Prostate gland (tissue), 2 donors: ENCODE measurements at places on chromosomes 2 and 18. TPM values are rescaled to one million over a fixed set of nuclear protein-coding genes. Genes with fewer than 3 reads are reported as not detected.

- no peak for DNase-seq
- H3K36me3 ChIP-seq: no peaks in the 10 kb centered on the region
- H3K27ac ChIP-seq: no peak overlapping the region
- H3K4me1 ChIP-seq: no peaks in the 10 kb centered on the region
- H3K4me3 ChIP-seq: no peak overlapping the region
- H3K27me3 ChIP-seq: no peaks in the 10 kb centered on the region
Observed at GRCh38 chr2:45782986-45783385, 131.5 kb downstream of the PRKCE start.

GRCh38 chr18:26378701-26379100, 152.5 kb downstream of the TAF4B start:
- no peak overlapping the region for H3K27ac ChIP-seq
- no peak overlapping the region for H3K4me3 ChIP-seq
- H3K4me1 ChIP-seq: no peaks in the 10 kb centered on the region
- H3K36me3 ChIP-seq: no peaks in the 10 kb centered on the region
- no peak for DNase-seq
- H3K27me3 ChIP-seq: no peaks in the 10 kb centered on the region

DNA sequence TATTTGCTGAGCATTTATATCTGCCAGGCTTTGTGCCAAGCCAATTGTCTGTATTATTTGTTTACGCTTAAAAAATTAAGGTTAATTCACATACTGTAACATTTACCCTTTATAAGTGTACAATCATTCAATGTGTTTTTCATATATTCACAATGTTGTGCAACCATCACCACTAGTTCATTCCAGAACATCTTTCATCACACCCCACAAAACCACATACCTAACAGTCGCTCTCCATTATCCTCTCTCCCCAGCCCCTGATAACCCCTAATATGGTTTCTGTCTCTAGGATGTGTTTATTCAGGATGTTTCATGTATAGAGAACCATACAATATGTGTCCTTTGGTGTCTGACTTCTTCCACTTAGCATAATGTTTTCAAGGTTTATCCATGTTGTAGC, 234.1 kb downstream of the INSIG2 start:
- no peak for DNase-seq
- H3K27ac ChIP-seq: no peak overlapping the region
- no peak overlapping the region for H3K4me3 ChIP-seq
- H3K27me3 ChIP-seq: no peaks in the 10 kb centered on the region
- no peaks in the 10 kb centered on the region for H3K36me3 ChIP-seq

- H3K4me3 ChIP-seq: no peak overlapping the region
- H3K4me1 ChIP-seq: no peaks in the 10 kb centered on the region
- no peaks in the 10 kb centered on the region for H3K36me3 ChIP-seq
- H3K27me3 ChIP-seq: no peaks in the 10 kb centered on the region
Observed at GRCh38 chr18:9685615-9685890, 22.5 kb upstream of the RAB31 start.

GRCh38 chr2:72887032-72887739, at the start of gene SPR:
Gene SPR, plus strand, starts transcription at chr2:72887408. Its CDS starts 25 bp downstream, at chr2:72887433.
- DNase-seq: peak; percentile 74
- H3K27me3 ChIP-seq: no peaks in the 10 kb centered on the region
- peak within 1 kb of the TSS; percentile 94 for H3K27ac ChIP-seq
- no peaks in the 10 kb centered on the region for H3K36me3 ChIP-seq
- peak within 1 kb of the TSS; percentile 75 for H3K4me3 ChIP-seq

GRCh38 chr2:175175896-175176295, 5.6 kb downstream of the ATP5MC3 start:
- H3K4me1 ChIP-seq: no peaks in the 10 kb centered on the region
- H3K36me3 ChIP-seq: no peaks in the 10 kb centered on the region
- no peak for DNase-seq
- H3K4me3 ChIP-seq: no peak overlapping the region
- no peak overlapping the region for H3K27ac ChIP-seq

DNA sequence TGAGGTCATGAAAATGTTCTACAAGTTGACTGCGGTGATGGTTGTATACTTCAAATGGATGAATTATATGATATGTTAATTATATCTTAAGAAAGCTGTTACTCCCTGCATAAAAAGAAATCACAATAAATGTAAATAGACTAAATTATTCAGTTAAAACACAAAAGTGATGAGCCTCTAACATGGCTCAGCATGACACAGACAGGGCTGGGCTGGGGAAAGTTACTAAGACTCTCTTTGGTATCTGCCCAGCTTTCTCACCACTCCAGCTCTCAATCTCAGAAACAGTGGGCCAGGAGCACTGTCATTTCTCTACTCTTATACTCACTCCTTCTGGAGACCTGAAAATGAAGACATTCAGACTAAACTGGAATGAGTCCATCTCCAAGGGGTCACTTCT, 3.5 kb downstream of the CYP27C1 start:
- no peaks in the 10 kb centered on the region for H3K36me3 ChIP-seq
- peaks cover 17% of the 10 kb centered on the region for H3K27me3 ChIP-seq
- H3K4me3 ChIP-seq: no peak overlapping the region
- no peak overlapping the region for H3K27ac ChIP-seq
- no peak for DNase-seq
- H3K4me1 ChIP-seq: peaks cover 13% of the 10 kb centered on the region

DNA sequence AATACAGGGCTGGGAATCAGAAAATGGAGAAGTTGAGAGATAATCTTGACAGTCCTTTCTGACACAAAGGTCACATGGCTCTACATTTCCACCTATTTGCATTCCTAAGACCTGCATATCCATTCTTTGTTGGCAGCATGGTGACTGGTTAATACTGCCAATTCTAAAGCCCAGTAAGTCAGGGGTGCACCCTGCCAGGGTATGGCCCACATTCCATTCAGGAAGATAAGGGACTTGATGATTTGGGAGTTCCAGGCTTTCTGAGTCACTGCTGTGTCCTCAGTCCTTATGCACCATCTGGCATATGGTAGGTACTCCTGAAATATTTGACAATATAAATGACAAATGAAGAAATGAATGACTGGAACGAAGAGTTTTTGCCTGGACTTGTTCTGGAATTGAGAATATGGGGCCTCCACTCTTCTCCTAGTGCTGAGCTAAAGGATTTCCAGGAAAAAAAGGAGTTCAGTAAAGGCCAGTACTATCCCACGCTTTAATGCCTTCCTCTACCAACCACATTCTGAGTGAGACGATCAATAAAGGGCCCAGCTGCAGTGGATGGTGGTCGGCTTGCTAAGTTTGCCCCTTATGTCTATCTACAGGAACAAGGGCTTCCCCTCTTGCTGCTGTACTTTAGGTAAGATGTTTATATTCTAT, 31.7 kb upstream of the EIF2AK3 start:
- H3K4me3 ChIP-seq: no peak overlapping the region
- peak overlapping the region; percentile 37 for H3K27ac ChIP-seq
- H3K36me3 ChIP-seq: no peaks in the 10 kb centered on the region
- no peaks in the 10 kb centered on the region for H3K27me3 ChIP-seq

- no peak for DNase-seq
- H3K4me3 ChIP-seq: no peak overlapping the region
- no peaks in the 10 kb centered on the region for H3K4me1 ChIP-seq
Observed at GRCh38 chr2:128241896-128242295, 76.8 kb downstream of the HS6ST1 start.

- H3K4me3 ChIP-seq: no peak overlapping the region
- H3K36me3 ChIP-seq: no peaks in the 10 kb centered on the region
- H3K4me1 ChIP-seq: no peaks in the 10 kb centered on the region
- DNase-seq: peak; percentile 52
Observed at GRCh38 chr2:113283704-113284284, 5.1 kb upstream of the PAX8 start.

- no peaks in the 10 kb centered on the region for H3K27me3 ChIP-seq
- no peak for DNase-seq
- H3K36me3 ChIP-seq: no peaks in the 10 kb centered on the region
- H3K4me3 ChIP-seq: no peak overlapping the region
- no peak overlapping the region for H3K27ac ChIP-seq
Observed at GRCh38 chr2:230825354-230825753, 39.4 kb upstream of the ITM2C start.

DNA sequence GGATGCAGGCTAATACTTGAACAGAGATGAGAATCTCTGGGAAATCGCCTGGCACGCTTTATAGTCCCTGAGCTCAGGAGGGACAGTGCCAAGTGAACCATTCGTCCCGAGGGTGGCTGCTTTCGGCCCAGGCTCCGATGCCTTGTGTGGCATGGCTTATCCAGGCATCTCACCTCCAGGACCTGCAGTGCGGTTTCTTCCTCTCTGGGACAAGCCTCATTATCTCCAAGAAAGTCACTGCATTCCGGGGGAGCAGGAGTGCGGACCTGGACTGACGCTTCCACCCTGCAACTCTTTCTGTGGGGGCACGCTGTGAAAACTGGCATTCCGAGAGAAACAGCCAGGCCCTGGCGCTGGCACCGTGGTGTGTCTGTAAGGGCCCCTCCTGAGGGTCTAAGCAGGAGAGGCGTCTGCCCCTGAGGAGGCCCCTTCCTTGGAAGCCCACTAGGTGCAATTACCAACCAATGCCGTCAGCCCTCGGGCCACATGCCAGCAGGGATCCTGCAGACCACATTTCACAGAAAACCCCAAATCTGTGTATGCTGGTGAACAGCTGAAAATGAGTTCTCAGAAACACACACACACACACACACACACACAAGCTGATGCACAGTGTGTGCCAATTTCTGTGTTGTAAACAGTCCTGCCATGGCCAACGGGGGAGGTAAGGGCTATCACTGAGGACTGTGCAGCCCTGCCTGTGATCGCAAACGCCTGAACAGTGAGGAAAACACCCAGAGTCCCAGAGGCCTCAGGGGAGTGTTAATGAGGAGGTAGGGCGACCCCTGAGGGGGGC, 351.9 kb upstream of the SALL3 start:
- DNase-seq: no peak
- H3K4me1 ChIP-seq: no peaks in the 10 kb centered on the region
- peaks cover 4% of the 10 kb centered on the region for H3K27me3 ChIP-seq

- no peak overlapping the region for H3K27ac ChIP-seq
- H3K27me3 ChIP-seq: no peaks in the 10 kb centered on the region
- no peak overlapping the region for H3K4me3 ChIP-seq
- DNase-seq: peak; percentile 29
Observed at GRCh38 chr2:30641765-30642345, 165.4 kb downstream of the CAPN13 start.

GRCh38 chr18:53698907-53699306, 525.6 kb downstream of the MBD2 start:
- no peak overlapping the region for H3K27ac ChIP-seq
- H3K27me3 ChIP-seq: no peaks in the 10 kb centered on the region
- DNase-seq: no peak
- no peaks in the 10 kb centered on the region for H3K36me3 ChIP-seq
- H3K4me3 ChIP-seq: no peak overlapping the region

GRCh38 chr2:201254081-201254730, 6.1 kb upstream of the CASP8 start:
- no peaks in the 10 kb centered on the region for H3K4me1 ChIP-seq
- DNase-seq: peak; percentile 20
- H3K27me3 ChIP-seq: no peaks in the 10 kb centered on the region
- no peak overlapping the region for H3K27ac ChIP-seq

GRCh38 chr18:78778651-78779050, 201.0 kb upstream of the SALL3 start:
- no peaks in the 10 kb centered on the region for H3K27me3 ChIP-seq
- no peaks in the 10 kb centered on the region for H3K4me1 ChIP-seq
- no peak overlapping the region for H3K4me3 ChIP-seq
- no peak for DNase-seq

DNA sequence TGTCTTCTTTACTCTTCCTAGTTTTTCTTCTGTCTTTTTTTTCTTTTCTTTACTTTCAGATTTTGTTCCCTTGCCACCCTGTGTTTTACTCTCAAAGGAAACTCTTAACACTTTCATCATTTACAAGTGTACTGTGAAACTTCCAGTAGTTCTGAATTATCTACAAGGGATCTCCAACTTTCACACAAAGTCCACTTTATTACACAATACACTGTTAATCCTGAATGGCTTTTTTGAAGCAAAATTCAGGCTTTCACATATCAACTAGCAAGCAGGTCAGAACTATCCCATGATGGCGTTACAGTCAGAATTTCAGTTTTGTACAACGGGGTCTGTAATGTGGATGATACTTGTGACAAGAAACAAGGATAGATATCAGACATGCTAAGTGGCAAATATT, 34.5 kb downstream of the RMP24 start:
- DNase-seq: no peak
- no peaks in the 10 kb centered on the region for H3K27me3 ChIP-seq
- no peak overlapping the region for H3K27ac ChIP-seq
- no peak overlapping the region for H3K4me3 ChIP-seq
- no peaks in the 10 kb centered on the region for H3K36me3 ChIP-seq
- no peaks in the 10 kb centered on the region for H3K4me1 ChIP-seq

DNA sequence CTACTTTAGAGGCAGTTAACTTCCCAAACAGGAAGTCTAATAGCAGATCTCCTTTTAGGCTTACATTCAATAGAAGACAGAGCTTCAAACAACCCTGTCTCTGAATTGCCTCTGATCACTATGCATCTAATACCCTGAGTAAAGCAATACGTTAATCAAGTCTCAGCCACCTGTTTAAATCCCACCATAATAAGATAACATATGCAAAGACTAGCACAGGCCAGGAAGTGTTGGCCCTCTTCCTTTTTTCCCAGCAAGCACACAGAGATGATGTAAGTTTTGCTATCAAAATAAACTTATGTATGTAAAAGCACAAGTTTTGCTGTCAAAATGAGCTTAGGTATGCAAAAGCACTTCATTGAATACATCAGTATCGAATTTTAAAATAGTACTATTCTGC, 385.5 kb downstream of the RND3 start:
- H3K27me3 ChIP-seq: no peaks in the 10 kb centered on the region
- no peak overlapping the region for H3K4me3 ChIP-seq
- H3K27ac ChIP-seq: no peak overlapping the region
- DNase-seq: no peak

DNA sequence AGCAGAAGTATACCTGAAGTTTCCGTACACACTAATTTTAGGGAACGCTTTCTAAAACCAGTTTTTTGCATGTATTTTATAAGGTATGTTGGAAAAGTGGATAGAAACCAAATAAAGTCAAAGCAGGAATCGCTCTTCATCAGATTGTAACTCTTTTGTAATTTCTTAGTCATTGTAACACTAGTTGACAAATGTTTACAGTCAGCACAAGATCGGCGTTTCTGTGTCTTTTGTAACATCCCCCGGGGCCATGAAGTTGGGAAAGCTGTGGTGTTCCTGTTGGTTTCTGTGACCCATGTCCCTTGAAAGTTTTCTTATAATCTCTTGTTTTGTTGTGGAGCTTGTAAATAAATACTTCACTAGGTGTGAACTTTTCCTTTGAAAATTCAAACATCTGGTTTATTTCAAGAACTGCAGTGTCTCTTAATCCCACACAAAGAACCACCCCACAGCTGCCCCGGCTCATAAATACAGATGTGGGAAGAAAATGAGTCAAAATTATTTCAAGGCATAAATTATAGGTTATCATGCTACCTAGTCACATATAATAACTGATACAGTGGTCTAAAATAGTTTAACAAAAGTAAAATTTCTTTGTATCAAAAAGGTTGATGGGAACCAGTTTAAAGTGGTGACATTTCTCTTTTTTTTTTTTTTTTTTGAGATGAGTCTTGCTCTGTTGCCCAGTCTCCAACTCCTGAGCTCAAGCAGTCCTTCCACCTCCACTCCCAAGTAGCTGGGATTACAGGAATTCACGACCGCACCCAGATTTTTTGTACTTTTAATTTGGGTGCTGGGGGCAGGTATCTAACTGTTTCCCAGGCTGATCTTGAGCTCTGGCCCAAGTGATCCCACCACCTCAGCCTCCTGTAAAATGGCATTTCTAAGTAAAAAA, 751 bp upstream of the NMI start:
- no peaks in the 10 kb centered on the region for H3K4me1 ChIP-seq
- H3K27ac ChIP-seq: peak overlapping the region; percentile 88
- H3K36me3 ChIP-seq: no peaks in the 10 kb centered on the region
- no peaks in the 10 kb centered on the region for H3K27me3 ChIP-seq
- H3K4me3 ChIP-seq: peak overlapping the region; percentile 67
- no peak for DNase-seq

The GULP1 gene
- total RNA-seq: 45.4 TPM

The RAB27B gene
- total RNA-seq: 10.7 TPM

The CIDEA gene
- total RNA-seq: not detected

The FSIP2 gene
- 0.91 TPM for total RNA-seq

The SALL3 gene
- total RNA-seq: 40.8 TPM

The CYP27C1 gene
- 1.8 TPM for total RNA-seq
